ENCODE measurements at places on chromosomes 7 and 10.

DNA sequence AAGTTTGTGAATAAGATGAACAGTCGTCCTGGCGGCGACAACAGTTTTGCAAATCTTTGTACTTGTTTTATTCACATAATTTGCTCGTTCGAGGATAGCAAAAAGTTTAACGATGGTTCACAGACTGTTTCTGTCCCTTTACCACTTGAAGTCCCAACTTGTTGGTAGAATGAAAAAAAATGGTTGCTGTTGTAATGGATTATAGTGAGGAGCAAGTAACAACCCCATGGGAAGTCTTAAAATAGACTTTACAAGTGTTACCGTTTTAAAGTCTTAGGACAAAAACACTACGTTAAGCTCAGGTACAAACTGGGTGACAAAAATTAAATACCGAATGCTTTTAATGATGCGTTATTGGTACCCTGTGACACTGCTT lies 589 bp downstream of the LSM8 start:
- DNase-seq, result no peak

GRCh38 chr7:45598886-45599520 lies 24.8 kb downstream of the ADCY1 start:
- DNase-seq, result no peak

GRCh38 chr7:111292026-111292470 lies 201.1 kb downstream of the LRRN3 start:
- no peak for DNase-seq

DNA sequence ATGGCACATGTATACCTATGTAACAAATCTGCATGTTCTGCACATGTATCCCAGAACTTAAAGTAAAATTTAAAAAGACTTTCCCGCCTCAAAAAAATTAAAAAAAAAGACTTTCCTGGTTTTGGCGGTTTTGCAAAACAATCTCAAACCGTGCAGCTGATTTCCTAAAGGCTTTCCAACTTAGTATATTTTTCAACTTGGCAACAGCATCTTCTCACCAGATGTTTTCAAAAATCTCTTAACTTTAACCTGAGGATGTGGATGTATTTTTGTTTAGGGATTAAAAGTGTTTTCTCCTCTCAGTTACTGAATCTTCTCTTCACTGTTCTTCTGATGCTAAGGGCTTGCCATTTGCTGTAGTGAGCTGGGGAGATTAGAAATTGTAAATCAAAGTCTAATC lies 96.5 kb upstream of the PLPP4 start:
- DNase-seq, result no peak

DNA sequence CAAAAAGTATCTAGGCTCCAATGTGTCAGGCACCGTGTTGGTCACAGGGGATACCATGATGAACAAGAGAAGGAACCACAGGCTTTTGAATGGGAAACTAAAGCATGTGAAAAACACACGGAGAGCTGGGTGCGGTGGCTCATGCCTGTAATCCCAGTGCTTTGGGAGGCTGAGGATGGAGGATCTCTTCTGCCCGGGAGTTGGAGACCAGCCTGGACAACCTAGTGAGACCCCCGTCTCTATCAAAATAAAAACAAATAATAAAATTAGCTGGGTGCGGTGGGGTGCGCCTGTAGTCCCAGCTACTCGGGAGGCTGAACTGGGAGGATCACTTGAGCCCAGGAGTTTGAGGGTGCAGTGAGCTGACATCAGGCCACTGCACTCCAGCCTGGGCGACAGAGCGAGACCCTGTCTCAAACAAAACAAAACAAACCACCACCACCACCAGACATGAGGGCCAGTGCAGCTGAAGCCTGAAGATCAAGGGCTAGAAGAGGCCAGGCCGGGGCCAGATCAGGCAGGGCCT lies 611 bp upstream of the COPS6 start:
- no peak for DNase-seq
